SW480 (cell line): ENCODE measurements at places on chromosomes 13 and 19.

GRCh38 chr13:75468098-75468497 lies 13.9 kb downstream of the TBC1D4 start:
- no peak for DNase-seq

- peak; percentile 73 for DNase-seq
Observed at GRCh38 chr13:25752957-25753551, 298.8 kb downstream of the SHISA2 start.

GRCh38 chr13:101555610-101556009 lies 103.1 kb downstream of the ITGBL1 start:
- DNase-seq = no peak

DNA sequence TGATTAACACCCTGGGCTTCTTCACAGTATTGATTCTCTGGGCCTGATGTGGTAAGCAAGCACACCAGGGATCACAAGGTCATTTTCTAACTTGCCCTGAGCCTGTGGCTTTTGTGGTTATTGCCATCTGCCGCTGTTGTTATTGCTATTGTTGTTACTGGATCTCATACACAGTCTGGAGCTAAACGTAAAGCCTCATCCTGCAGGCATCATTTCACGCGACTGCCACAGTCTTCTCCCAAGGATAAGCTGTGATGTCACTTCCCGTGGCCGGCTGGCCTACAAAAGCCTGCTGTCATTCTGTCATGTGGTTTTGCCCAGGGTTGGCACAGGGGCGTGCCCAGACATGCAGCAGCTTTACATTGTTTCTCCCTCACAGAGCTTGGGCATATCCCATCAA lies 154.0 kb upstream of the GPR12 start:
- peak; percentile 99 for DNase-seq

DNA sequence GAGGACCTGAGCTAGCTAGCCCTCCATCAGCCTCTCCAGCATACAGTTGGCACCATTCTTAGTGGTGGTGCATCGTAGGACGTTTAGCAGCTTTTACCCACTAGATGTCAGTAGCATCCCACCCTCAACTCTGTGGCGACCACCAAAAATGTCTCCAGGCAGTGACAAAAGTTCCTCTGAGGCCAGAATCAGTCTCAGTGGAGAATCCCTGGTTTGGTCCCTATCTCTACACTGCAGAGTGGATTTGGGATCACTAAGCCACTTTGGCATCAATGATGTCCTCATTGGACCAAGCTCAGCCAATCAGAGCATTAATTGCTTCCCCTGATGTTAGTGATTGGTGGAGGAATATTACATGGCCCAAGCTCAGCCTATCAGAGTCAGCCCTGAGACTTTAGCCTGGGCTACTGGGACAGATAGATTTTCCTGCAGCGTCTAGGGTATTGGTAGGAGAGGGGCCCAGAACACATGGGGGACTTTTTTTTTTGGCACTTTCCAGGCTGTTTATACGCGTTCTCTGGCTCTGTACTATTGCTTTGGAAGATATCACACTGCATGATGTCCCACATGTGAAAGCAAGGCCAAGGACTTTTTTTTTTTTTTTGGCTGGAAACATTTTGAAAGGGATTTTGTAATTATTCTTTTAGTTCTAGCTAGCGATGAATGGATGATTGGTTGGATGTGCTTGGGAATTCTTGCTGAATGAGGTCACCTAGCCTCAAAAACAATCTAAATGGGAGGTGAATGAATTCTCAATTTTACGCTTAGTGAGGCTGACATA lies 7.0 kb downstream of the TMEM221 start:
- DNase-seq = no peak

- DNase-seq = no peak
Observed at GRCh38 chr19:14992780-14993179, 13.1 kb upstream of the SLC1A6 start.

DNA sequence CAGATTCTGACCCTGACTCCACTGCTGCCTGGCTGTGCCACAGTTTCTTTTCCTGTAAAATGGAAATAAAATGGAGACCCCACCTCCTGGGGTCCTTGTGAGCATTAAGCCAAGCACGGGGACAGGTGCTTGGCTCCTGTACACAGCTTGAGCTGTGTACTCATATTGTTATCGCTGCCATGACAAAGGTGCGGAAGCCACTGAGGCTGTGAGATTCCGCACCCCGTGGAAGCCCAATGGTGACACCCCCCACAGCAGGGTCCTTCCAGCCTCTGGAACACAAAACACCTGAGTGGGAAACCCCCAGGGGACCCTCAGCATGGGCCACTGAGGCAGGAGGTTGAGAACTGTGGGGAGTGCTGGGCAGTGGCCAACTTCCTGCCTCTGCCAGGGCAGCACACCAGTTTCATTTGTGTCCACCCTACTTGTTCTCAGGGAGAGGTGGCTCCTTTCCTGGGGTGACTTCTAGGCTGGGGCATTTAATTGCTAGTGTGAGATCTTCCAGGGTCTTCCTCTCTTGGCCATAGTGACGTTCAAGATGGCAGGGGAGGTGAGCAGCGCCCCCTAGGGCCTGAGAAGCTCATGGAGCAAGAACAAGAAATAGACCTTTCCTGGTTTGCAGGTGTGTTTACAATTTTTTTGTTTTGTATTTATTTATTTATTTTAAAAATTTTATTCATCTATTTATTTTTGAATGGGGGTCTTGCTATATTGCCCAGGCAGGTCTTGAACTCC lies 5.4 kb upstream of the JSRP1 start:
- DNase-seq = no peak

DNA sequence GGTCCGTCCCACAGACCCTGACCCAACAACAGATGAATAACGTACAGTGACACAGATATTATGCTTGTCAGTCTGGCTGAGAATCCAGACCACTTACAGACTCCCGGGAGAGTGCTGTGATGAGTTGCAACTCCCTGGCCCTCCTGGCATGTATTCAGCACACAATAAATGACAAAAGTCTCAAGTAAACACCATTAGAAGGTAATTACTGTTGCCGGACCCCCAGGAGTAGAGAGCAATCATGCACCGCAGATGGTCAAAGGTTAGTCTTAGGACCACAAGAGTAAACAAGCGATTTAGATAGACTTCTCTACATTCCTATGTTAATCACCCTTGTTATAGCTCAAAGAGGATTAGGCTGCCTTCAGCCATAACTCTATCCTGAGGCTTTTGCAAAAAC lies 726.4 kb upstream of the GPC6 start:
- no peak for DNase-seq

DNA sequence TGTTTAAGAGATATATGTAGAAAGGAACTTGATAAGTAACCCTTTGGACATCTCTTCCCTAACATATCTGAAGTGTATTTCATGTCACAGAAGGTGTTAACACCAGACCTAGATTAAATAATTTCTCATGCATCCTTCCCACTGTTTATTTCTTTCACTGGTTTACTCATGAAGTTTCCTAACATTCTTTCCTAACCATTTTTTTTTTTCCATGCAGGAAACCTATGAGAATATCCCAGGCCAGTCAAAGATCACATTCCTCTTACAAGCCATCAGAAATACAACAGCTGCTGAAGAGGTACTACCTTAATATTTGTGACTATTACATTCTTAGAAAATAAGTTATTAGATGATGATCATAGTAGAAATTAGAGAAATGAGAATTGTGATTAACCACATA lies 28.8 kb downstream of the IPO5 start:
- no peak for DNase-seq

DNA sequence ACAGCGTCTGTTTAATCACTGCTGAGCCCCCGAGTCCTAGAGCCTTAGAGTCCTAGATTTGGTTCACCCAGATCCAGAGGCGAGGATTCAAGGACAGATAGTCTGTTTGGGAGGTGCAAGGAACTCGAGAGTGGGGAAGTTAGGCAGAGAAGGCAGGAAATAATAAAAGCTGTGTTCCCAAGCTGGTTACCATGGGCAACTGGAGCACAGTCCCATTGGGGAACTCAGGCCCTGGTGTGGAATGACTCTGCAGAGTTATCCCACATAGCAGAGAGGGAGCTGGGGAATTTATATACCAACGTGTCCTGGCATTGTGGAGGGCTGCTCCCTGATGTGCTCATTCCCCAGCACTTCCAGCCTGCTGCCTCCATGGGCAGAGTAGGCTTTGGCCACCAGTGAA lies 9.7 kb downstream of the IGSF23 start:
- DNase-seq = no peak

DNA sequence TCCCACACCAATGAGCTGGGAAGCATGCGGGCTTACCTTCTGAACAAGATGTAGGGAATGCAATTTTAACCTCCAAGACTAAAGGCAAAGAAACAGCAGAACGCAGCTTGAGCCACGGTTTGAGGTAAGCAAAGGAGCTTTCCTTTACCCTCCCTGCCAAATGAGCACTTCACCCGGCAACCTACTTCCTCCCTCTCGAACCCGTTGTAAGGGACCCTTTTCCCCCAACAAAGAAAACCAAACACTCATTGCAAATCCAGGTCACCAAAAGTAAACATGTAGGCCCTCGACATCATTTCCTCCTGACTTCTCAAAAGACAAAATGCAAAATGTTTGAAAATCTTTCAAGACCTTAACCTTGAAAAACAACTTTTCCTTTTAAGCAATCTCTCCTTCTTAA lies 65.3 kb downstream of the ABCC4 start:
- DNase-seq = no peak

DNA sequence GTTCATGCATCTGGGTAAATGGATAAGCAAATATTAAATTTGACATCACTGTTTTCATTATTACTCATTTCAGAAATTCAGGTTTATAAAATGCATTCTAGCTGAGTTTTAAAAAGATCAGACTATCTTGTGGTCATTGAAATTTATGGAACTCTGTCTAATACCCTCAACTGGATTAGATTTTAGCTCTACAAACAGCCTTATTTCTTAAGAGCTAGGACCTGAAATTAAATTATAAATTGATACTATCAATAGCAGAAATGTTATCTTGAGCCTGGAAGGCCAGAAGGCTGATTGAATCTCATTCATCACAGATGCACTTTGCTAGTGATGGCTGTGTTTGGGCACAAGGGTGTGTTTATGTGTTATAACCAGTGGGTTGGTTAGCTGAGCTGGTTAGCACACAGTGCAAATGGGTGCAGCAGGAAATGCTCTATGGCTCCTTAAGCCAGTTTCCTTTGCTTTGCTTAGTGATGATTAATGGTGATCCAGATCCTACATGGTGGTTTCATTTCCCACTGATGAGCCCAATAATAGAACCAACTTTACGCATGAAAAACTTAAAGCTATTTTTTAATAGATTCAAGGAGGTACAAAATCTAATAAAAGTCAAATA lies 310.8 kb upstream of the KLF12 start:
- no peak for DNase-seq

- DNase-seq = no peak
Observed at GRCh38 chr13:50599927-50600326, 243.6 kb downstream of the DLEU7 start.

DNA sequence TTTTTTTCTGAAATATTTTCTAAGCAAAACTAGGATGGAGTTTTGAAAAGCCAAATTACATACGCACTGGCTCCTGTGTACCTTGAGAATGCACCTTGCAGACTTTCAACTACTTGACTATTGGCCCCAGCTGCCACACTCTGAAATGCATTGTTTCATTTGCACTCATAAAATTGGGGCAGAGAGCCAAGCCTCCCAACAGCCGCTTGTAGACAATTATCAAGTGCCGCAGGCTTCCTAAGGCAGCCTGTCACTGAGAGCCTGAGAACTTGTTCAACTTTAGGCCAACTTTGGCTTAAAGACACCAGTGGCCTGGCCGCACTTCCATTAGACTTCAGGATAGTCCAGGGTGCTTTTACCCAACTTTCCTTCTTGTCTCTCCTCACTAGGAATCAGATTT lies 115.7 kb upstream of the STARD13 start:
- DNase-seq = no peak

- DNase-seq = no peak
Observed at GRCh38 chr19:18483119-18483890, 38.6 kb downstream of the ELL start.

DNA sequence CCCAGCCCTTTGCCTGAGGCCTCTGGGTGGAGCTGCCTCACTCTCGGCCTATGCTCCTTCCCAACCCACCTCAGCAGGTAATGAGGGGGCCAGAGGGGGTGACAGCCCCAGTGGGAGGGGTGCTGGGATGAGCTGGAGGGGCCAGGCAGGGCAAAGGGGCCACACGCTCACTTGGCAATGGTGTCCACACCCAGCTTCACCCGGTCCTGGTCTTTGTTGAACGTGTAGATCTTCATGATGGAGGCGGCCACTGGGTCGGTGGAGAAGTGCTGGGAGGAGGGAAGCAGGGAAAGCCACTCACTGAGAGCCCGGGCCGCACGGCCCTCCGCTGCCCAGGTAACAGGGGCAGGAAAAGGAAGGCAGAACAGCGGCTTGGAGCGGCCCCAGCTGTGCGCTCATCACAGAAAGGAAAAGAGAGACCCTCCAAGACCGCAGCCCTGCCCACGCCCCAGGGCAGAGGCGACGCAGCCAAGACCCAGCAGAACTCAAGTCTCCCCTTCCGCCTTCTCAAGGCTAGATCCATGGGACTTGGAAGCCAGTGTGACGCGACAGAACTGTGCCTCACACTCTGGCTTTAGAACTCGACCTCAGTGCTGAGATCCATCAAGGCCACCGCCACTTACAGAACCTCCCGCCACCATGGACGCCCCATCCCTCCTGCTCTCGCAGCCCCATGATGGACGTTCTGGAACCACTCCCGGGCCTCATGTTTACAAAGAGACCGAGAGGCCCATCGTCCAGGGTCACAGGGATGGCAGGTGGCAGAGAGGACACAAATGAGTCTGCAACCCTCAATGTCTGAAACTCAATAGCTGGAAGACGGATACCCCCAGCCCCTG lies 9.2 kb downstream of the UBXN6 start:
- no peak for DNase-seq

DNA sequence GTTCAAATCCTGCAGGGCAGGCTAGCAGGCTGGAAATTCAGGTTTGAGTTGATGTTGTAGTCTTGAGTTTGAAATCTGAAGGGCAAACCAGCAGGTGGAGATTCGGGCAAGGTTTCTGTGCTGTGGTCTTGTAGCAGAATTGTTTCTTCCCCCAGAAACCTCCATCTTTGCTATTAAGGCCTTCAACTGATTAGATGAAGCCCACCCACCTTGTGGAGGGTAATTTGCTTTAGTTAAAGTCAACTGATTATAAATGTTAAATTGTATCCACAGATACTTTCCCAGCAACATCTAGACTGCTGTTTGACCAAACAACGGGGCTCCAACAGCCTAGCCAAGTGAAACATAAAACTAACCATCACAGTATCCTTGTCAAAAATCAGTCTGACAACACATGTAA lies 9.4 kb downstream of the IPO5 start:
- DNase-seq = no peak
